ENCODE measurements at places on chromosomes 11 and 22. TPM values are rescaled to one million over a fixed set of nuclear protein-coding genes. Genes with fewer than 3 reads are reported as not detected.

GRCh38 chr11:7967097-7967496, 1.9 kb upstream of the NLRP10 start:
- no peak for DNase-seq

GRCh38 chr11:77770629-77771028, 49.9 kb downstream of the RSF1 start:
- no peak for DNase-seq

DNA sequence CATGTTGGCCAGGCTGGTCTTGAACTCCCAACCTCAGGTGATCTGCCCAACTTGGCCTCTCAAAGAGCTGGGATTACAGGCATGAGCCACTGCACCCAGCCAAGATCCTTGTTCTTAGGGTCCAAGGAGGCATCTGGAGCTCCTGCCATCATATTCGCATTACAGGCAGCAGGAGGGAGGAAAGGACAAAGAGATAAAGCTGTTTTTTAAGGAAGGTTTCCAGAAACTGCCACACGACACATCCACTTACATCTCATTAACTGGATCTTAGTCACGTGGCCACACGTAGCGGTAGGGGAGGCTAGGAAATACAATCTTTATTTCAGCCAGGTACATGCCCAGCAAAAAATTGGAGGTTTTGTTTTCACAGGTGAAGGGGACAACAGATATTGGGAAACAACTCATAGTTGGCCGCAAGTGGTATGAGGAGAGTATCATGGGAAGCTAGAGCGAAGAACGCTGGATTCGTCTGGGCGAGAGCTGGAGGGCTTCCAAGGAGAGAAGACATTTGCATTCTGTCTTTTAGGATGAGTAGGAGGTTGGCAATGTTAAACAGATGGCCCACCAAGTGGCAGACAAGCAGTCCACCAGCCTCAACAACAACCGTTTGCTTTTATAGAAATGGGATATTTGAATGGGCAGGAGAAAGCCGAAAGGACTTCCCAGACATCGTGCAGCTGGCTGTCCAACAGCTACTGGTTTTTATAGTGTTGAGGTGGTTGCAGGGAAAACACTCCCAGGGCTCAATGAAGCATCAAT, 39.2 kb upstream of the DMC1 start:
- DNase-seq: no peak

DNA sequence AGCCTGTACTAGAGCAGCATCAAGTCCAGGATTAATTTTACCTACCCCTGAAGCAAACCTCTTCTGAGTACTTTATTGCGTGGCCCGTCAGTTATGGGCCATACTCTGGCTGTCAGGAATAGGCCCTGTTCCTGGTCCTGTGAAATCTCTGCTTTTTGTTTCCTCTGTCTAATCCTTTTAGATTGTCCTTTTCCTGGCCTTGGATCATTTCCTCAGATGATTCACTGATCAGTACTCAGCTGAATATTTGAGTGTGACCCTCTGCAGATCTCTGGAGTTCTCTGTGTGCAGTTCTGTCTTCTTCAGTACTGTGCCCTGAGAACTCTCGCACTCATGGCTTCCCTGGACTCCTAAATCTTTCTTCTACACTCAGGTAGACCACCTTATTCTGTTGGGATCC, 123.5 kb downstream of the UVRAG start:
- no peak for DNase-seq

DNA sequence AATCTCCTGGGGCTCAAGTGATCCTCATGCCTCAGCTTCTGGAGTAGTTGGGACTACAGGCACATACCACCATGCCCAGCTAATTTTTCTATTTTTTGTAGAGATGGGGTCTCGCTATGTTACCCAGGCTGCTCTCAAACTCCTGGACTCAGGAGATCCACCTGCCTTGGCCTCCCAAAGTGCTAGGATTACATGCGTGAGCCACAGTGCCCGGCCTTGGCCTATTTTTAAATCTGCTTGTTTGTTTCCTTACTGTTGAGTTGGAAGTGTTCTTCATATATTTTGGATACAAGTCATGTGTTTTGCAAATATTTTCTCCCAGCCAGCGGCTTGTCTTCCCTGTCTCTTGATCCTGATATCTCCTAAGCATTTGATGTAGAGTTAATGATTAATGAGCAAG, 5.0 kb downstream of the PARVB start:
- DNase-seq: no peak

GRCh38 chr11:12925520-12925919, 83.6 kb upstream of the RASSF10 start:
- DNase-seq: no peak

GRCh38 chr11:121482231-121483129, 29.7 kb upstream of the SORL1-AS1 start:
- DNase-seq: peak; percentile 76

GRCh38 chr22:25972397-25972796, 196.9 kb upstream of the SEZ6L start:
- DNase-seq: no peak

DNA sequence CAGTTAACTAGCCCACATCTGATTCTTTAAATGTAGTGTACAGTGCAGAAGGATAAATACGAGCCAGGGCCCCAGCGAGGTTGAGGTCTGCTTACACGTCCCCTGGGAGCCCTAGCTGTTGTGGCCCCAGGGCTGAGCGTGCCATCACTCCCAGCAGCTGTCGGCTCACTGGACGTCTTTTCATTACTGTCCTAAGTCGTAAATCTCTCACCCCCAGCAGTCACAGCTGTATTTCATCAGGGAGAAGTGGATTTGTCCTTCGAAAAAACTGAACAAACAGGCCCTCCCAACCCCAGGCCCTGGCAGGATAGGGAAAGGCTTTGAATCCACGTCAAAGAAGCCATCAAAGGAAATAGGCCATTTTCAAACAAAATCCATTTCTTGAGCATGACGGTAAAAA, 110.4 kb upstream of the CSNK2A3 start:
- no peak for DNase-seq

GRCh38 chr22:29641700-29642330, 38.4 kb downstream of the NF2 start:
- DNase-seq: no peak

DNA sequence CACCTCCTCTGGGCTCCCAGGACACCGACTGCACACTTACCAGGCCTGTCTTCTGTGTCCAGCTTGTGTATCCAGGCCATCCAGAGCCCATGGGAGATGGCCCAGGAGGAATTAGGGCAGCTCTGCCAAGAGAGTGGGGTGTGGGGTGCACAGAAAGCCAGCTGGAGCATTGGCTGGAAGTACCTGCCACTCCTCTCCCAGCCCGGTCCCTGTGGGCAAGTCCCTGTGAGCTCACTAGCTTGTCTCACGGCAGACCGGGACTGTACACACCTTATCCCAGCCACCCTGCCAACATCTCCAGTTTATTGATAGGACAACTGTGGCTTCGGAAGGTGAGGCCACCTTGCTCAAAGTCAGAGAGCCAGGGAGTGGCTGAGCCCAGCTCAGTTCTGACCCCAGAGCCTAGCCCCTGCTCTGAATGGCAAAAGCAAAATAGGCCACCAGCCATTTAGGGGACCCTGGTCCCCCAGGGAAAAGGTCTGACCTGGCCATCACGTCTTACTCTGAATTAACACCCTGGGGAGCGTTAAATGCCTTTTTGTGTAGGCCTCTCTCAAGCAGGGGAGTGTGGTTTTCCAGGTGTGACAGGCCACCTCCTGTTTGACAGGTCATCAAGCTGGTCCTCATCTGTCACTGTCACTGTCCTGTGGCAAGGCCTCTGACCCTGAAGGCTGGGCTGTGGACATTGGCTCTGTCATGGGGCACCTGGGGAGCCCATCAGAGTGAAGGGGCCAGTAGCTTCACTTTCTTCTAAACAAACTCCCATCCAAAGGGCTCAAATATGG, 15.1 kb downstream of the UQCR10 start:
- no peak for DNase-seq

DNA sequence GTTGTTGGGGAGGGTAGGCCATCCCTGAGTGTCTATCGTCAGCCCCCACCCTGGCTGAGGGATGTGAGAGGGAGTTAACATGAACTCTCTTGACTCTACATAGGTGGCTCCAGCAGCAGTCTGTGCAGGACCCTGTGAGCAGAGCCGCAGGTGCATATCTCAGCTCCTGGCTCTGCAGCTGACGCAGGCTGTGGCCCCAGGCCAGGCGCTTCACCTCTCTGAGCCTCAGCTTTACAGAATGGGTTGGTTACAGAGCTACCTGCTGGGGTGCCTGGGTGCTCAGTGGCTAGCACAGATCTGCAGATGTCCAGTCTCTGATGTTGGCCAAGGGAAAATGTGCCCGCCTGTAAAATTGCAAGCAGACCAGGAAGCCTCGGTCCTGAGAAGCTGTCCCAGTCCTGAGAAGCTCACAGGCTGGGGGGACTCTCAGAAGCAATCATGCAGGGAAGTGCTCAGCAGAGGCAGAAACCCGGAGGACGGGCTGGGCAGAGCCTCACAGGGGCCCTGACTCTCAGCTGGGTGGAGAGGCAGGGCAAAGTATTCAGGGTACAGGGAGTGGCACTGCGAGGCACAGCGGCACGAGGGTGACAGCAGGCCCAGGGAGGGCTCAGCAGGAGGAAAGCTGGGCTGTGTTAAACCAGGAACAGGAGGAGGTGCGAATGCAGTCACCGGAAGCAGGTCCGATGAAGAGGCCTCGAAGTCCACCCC, 15.9 kb upstream of the LRP5 start:
- DNase-seq: no peak

DNA sequence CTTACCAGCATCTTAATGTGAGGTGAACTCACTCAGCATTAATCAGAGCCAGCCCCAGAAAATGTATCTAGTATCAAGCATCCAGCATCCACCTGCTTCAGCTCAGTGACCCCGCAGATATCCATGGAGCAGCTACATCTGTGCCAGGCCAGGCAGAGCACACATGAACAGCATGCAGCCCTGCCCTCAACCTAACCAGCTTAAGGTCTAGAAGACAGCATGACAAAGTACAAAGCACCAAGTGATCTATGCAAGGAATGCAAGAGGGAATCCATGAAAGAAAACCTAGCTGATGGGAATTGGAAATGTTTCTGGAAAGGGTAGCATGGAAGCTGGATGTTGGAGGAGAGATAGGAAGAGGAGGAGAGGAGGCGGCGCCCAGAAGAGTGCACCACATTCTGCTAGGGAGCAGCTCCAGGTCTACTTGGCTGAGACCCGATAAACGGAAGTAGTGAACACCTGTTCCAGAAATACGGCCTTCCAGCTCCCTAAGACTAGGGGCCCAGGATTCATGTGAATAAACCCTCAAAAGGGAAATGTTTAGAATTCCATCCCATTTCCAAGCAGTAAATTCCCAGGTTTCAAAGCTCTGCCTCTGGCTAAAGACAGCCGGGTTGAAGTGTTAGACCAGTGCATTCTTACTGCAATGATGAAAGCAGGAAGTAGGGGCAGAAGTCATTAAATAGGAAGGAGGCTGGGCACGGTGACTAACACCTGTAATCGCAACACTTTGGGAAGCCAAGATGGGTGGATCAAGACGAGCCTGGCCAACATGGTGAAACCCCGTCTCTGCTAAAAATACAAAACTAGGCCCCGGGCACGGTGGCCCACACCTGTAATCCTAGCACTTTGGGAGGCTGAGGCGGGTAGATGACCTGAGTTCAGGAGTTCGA, 23.5 kb upstream of the L3MBTL2 start:
- no peak for DNase-seq

DNA sequence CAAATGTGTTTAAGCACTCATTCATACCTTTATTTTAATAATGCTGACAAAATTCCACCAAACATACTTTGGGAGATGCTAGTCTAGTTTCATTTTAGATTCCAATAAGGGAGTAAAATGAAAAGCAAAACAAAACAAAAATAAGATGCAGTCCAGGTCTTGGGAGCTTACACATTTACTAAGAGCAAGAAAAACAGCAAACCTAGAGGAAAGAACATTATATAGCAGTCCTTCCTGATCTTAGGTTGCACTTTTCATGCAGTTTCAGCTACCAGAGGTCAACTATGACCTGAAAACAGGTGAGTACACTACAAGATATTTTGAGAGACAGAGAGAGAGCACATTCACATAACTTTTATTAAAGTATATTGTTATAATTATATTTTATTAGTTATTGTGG, 1100.9 kb downstream of the DLG2 start:
- DNase-seq: no peak

DNA sequence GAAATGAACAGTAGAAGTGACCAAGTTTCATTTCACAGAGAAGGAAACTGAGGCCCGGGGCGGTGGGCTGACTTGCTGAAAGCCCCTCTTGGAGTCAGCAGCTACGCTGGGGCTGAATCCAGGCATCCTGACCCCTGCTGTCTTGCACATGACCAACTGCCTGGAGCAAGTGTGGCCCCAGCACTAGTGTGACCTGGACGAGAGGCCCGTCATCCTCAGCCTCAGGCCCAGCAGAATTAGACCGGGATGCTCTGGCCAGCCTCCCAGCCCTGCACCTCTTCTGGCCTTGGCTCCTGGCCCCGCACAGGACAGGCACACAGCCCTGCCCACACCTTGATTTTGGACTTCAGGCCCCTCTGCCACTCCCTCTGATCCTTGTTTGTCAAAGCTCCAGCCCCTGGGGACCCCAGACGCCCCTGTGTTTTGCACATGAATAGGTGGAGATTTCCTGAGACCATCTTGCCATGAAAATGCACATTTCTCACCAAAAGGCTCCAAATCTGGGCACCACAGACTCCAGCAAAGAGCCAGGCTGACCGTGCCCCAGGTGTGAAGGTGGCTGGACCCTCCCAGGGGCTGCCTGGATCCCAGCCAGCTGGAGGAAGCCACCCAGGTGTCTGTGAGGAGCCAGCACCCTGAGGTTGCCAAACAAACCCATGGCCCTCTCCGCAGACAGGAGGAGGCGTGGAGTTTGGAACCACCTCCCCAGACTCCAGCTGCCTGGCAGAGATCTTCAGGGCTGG, 24.9 kb downstream of the FGF4 start:
- no peak for DNase-seq

DNA sequence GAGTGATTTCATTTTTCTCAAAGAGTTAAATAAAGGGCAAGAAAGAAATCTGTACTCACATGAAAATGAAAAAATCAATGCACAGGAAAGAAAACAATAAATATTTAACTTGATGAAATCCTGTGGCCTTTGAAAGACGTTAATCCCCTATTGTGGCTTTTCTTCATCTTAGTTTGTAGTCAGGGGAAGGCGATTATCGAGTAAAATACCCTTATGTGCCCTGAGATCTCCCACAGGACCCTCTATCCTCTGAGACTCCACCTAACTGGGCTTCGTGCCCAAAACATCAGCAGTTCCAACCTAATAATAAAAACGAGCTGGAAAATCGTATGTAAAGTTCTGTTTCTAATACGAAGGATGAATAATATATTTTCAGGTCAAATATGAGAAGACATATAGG, 208.2 kb upstream of the ZC3H12C start:
- DNase-seq: no peak

GRCh38 chr11:122399375-122399774, 256.1 kb upstream of the UBASH3B start:
- DNase-seq: no peak

- DNase-seq: no peak
Observed at GRCh38 chr11:44601471-44602370, 36.3 kb downstream of the CD82 start.

GRCh38 chr11:2211113-2211971, 39.7 kb upstream of the TH start:
- peak; percentile 21 for DNase-seq

Gene LMNTD2
- 5.1 TPM for total RNA-seq

Gene PRR33
- 0.20 TPM for total RNA-seq

Gene USH1C
- total RNA-seq: not detected

Gene TUBA8
- 1.6 TPM for total RNA-seq

Gene TMEM86A
- 0.16 TPM for total RNA-seq

Gene ENTHD1
- total RNA-seq: 1.5 TPM

Gene TBX10
- not detected for total RNA-seq

Gene C11orf52
- total RNA-seq: not detected
